Activated CD8-positive, alpha-beta T cell treated with anti-CD3 and anti-CD28 coated beads for 36 hours (primary cell): ENCODE measurements at places on chromosomes 2 and 18. TPM values are rescaled to one million over a fixed set of nuclear protein-coding genes. Genes with fewer than 3 reads are reported as not detected.

The RAD51AP2 gene
- total RNA-seq = not detected

GRCh38 chr2:8799004-8799403, 38.4 kb downstream of the KIDINS220 start:
- H3K27me3 ChIP-seq = no peaks in the 10 kb centered on the region
- peaks cover 19% of the 10 kb centered on the region for H3K4me1 ChIP-seq
- H3K27ac ChIP-seq = no peak overlapping the region
- no peak for DNase-seq

- H3K4me3 ChIP-seq = no peak overlapping the region
- no peak for DNase-seq
- H3K27ac ChIP-seq = peak overlapping the region; percentile 64
- H3K27me3 ChIP-seq = no peaks in the 10 kb centered on the region
Measured at GRCh38 chr2:199932312-199932855, 21.3 kb downstream of the C2orf69 start.

DNA sequence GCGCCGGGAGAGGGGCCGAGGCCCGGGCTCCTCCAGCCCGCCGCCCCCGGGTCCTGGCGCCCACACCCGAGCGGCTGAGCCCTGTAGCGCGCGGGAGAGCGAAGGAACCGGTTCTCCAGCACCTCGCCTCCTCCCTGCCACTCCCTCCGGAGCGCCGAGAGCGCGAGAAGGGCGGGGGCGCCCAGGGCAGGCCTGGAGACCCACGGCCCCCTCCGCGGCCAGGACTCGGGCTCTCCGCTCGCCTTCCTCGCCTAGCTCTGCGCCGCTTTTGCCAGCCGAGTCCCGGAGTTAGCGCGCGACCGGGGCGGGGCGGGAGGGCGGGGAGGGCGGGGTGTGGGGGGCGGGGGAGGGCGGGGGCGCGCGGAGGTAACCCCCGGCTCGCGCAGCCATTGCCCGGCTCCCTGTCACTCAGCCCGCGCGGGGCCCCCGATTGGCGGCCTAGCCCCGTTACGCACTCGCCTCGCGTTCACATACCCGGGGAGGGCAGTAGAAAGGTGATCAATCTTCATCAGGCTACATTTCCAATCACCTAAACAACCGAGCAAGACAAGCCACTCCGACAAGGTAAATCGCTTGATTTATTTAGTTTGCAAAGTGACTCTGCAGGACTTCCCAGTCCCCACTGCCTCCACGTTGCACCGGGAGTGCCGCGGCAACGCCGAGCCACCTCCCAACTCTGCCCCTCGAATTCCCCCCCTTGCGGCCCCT, at the start of gene OTX1:
TSS of gene OTX1 (plus strand) at position 497 of the 708 bp plus-strand sequence. CDS start 2,161 bp downstream, outside the sequence.
- H3K4me1 ChIP-seq = peaks cover 56% of the 10 kb centered on the region
- H3K27me3 ChIP-seq = peaks cover 84% of the 10 kb centered on the region
- no peak within 1 kb of the TSS for H3K27ac ChIP-seq
- peak; percentile 79 for DNase-seq

GRCh38 chr18:3715231-3716080, 265.5 kb downstream of the TGIF1 start:
- H3K27ac ChIP-seq = no peak overlapping the region
- H3K4me3 ChIP-seq = no peak overlapping the region
- no peak for DNase-seq
- H3K4me1 ChIP-seq = peaks cover 9% of the 10 kb centered on the region
